ENCODE measurements at places on chromosomes 5 and 9.

DNA sequence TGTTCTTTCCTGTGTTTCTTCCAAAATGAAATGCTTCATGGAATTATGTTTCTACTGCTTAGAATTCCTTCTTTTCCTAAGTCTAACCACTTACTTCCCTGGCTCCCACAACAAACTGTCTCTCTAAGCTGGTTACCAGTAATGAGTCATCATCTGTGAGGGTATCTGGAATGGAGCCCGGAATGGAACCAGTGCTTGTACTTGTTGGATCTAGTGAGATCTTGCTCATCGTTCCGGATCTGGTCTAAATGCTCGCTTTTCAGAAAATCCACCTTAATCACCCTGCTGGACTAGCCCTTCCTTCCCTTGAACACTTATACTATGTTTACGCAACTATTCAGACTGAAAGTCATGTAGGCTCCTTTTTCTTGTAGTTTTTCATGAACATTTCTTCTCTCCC, 184.8 kb downstream of the PBX3 start:
- no peak for DNase-seq

GRCh38 chr9:110142868-110143481, 65.0 kb downstream of the C9orf152 start:
- DNase-seq, result no peak

DNA sequence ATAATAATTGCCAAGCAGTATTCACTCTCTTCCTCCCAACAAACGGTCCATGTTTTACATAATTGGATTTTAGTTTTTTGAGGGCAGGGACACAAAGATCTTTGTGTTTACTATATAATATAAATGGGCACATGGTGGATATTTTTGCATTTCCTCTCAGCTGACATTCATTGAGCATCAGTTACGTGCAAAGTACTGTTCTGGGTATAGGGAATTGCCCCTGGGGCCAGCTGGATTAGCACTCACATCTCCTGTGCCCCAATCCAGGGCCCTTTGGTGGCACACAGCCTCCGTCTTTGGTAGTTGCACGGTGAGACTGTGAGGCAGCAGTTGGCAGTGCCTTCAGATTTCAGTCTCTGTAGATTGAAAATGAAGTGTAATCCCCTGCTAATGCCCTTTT, 1.6 kb downstream of the TDRD7 start:
- no peak for DNase-seq

DNA sequence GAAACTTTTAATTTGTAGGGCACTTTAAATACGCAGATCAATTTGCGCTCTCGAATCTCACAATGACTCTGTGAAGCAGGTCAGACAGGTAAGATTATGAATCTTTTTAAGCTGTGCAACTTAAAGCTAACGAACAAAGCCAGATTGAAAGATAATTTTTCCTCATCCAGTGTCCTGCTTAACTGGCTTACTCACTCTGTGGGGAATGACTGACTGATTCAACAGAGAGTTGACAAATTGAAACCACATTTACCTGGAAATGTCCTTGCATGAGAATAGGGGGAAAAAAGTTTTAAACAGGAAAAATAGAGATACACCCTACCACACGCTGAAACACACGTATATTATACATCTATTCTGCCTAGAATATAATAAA, 187.9 kb downstream of the MAN2A1 start:
- DNase-seq, result no peak

GRCh38 chr9:70044490-70045307, 1.1 kb downstream of the MAMDC2 start:
- no peak for DNase-seq

DNA sequence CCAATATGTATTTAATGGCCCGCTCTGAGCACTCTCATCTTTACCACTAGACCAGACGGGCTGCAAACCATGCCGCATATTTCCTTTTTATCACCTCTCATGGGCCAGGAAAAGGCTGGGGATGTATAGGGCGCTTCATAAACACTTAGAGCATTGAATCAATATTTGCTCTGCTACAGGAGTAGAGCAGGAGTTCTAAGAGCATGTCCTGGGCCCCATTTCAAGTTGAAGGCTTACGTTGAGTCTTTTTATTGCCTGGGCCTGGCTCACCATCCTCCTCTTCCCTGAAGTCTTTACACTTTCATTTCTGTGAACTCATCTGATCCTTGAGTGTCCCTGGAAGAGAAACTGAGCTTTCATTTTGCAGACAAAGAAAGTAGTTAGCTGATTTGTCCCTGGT, 112.4 kb downstream of the FSTL4 start:
- no peak for DNase-seq
